Activated naive CD8-positive, alpha-beta T cell treated with anti-CD3 and anti-CD28 coated beads for 36 hours (primary cell): ENCODE measurements at places on chromosomes 6 and 20. TPM values are rescaled to one million over a fixed set of nuclear protein-coding genes. Genes with fewer than 3 reads are reported as not detected.
A peak's percentile ranks its signal among the peaks of the same experiment; 100 is the strongest.

GRCh38 chr6:121237859-121238258, 96.4 kb downstream of the TBC1D32 start:
- H3K27me3 ChIP-seq = no peaks in the 10 kb centered on the region
- DNase-seq = no peak

The RSPH3 gene
- total RNA-seq = 4.0 TPM

The GSTA2 gene
- total RNA-seq = not detected

DNA sequence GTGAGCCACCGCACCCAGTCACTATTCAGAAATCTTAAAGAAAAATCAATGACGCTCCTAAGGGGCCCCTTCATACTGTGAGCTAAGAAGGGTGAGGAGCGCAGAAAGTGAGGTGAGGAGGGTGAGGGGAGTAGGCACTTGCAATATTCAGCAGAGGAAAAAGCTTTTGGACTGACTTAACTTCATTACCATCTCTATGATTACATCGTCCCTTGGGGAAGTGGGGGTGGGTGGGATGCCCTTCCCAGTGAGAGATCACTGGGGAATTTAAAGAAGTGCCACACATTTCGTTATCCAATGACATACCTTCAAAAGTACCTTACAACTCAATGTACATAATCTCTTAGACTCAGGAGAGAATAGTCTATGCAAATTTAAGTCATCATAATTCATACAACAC, 46.5 kb downstream of the SMLR1 start:
- H3K4me1 ChIP-seq = no peaks in the 10 kb centered on the region
- H3K27ac ChIP-seq = no peak overlapping the region
- H3K36me3 ChIP-seq = peaks cover 7% of the 10 kb centered on the region
- H3K4me3 ChIP-seq = no peak overlapping the region
- DNase-seq = no peak
- H3K27me3 ChIP-seq = no peaks in the 10 kb centered on the region

DNA sequence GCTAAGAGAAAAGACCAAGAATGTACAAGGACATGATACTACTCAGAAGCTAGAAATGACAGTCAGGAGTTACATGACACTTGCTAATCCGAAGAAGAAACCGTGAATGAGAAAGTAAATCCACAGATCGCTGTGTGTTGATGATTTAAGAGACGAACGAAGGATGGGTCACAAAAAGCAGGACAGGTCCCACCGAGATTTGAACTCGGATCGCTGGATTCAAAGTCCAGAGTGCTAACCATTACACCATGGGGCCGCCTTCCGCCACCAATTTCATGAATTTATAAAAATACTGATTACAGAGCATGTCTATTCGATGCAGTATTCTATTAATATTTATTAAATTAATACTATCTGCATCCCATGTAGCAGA, 54.0 kb upstream of the BTN3A2 start:
- peaks cover 41% of the 10 kb centered on the region for H3K4me1 ChIP-seq
- peak overlapping the region; percentile 84 for H3K4me3 ChIP-seq
- H3K36me3 ChIP-seq = peaks cover 3% of the 10 kb centered on the region
- peak; percentile 45 for DNase-seq

The NHLRC1 gene
- total RNA-seq = 0.19 TPM

The MYT1 gene
- 0.44 TPM for total RNA-seq

- DNase-seq = peak; percentile 44
- H3K4me3 ChIP-seq = peak overlapping the region; percentile 99
- no peaks in the 10 kb centered on the region for H3K27me3 ChIP-seq
Measured at GRCh38 chr20:37095108-37095598, 644 bp downstream of the RBL1 start.

DNA sequence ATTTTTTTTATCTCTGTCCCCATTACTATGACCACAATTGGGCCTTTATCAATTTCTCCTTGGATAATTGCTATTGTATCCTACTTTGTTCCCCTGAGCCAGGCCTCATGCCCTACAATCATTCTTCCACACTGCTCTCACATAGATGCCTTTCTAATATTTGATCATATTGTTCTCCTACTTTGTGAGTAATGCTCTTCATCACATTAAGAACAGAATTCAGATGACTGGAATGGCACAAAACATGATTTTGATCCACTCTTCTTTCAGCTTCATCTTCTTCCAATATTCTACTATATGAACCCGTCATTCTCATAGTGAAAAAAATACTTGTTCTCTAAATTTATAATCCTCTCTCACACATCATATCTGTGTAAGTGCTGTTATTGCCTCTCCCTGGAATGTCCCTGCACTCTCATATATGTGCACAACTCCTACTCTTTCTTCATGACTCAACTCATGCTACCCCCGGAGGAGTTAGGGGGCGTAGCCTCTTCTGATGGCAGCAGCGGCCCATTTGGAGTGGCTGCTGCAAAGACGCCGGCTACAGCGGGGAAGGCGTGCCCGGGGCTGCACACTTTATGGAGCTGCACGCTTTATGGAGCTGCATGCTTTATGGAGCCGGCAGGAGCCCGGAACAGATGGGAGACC, 25.3 kb upstream of the HACE1 start:
- no peak overlapping the region for H3K27ac ChIP-seq
- no peak overlapping the region for H3K4me3 ChIP-seq
- DNase-seq = no peak
- H3K36me3 ChIP-seq = peaks cover 3% of the 10 kb centered on the region
- no peaks in the 10 kb centered on the region for H3K4me1 ChIP-seq

GRCh38 chr20:42889517-42889916, 300.2 kb downstream of the PTPRT start:
- H3K27me3 ChIP-seq = no peaks in the 10 kb centered on the region
- DNase-seq = no peak
- H3K36me3 ChIP-seq = no peaks in the 10 kb centered on the region
